ENCODE measurements at places on chromosomes 16 and 17.

DNA sequence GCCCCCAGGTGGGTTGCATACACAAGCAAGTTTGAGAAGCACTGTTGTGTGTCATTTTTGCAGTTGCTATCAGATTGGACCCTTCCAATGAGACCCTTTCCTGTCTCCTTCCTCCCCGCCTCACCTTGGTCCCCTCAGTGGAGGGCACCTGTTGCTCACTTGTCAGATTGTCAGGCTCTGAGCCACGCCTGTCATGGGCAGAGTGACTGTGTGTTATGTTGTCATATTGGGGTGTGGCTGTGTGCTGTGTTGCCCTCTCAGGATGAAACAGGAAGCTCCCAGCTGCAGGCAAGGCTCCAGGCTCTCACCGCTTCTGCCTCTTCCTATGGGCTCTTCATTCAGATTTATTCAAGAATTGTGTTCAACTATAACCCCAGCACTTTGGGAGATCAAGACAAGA is 302.9 kb downstream of the CPPED1 start:
- DNase-seq, result no peak

GRCh38 chr17:6831661-6832263 is at the start of gene TEKT1:
TSS of gene TEKT1 (minus strand) at chr17:6831729. CDS start at chr17:6830376, 1,353 bp downstream.
- peak; percentile 23 for DNase-seq

GRCh38 chr16:71474864-71475263 is 12.8 kb upstream of the ZNF23 start:
- no peak for DNase-seq

DNA sequence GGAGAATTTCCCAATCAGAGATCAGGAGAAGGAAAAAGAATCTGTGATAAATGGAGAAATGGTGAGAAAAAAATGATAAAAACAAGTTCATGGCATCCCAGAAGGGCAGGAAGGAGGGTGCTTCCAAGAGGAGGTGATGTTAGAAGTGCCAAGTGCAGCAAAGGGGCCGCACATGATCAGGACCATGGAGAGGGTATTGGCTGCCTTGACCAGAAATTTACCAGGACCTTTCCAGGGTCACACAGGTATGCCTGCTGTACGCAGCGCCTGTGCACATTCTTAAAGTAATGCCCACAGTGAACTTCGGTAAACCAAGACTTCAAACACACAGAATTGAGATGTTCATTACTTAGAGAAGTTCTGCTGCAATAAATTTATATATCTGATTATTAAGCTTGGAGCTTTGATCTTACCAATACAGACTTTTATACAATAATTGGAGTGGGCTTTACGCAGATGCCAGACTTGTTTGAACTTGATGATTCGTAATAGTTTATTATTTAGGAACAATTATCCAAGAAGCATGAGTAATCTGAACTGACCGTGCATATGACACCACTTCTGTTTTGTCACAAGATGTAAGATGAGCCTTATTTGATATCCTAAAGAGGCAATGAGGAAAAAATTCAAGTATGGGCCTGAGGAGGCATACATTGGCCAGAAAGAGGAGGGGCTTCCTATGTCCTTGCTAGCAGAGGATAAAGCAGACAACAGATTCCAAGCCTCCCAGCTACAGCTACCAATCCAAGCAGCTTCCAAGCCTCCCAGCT is 2.2 kb upstream of the KRT33A start:
- DNase-seq, result no peak

GRCh38 chr17:38867968-38868816 is 1.7 kb upstream of the LASP1 start:
- no peak for DNase-seq

- no peak for DNase-seq
Observed at GRCh38 chr16:82857693-82858365, 231.1 kb downstream of the CDH13 start.

GRCh38 chr17:59757043-59757442 is 49.6 kb downstream of the VMP1 start:
- DNase-seq, result no peak

DNA sequence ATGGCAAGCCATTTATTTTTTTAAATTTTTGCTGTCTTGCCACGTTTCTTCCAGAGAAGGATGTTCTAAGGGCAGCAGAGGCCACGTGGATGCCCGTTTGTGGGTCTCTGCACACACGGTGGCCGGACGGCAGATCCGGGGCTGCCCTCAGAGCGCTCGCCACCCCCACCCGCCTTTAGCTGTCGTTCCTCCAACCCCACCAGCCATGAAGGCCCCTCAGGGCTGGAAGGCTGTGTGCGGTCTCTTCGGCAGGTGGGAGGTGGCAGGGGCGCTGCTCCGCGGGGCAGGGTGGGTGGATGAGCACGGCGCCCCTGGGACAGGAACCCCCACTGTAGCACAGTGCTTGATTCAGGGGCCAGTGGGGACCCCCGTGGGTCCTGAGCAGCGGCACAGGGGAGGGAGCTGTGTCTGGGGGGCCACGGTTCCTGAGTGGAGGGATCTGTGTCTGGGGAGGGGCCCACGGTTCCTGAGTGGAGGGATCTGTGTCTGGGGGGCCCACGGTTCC is 49.7 kb downstream of the ZFPM1 start:
- no peak for DNase-seq

DNA sequence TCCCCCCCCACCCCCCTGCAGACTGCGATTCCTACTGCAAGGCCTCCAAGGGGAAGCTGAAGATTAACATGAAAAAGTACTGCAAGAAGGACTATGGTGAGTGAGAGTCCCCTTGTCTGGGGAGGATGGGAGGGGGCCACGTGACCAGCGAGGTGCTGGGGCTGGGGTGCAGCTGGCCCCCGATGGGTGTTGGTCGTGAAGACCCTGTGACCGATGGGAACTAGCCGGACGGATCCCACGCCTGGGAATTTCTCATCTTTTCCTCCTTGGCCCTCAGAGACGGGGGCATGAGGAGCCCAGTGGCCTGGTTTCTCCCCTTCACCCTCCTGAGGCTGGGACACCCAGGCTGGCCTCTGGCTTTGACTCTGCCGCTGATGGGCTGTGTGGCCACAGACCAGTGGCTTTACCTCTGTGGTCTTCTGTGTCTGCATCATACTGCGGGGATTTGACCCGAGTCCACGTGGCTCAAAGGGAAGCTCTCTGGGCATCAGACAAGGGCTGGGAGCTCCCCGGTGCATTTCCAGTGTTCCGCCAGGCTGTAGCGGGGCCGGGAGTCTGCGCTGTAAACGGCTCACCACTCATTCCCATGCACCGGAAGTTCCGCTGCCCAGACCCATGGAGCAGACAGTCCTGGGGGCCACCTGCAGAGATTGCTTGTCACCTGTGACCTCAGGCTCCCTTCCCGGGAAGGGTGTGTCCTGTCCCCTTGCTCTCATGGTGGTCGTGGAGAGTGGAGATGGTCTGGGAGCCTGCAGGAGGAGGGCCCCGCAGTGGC is 200.0 kb downstream of the NTN1 start:
- DNase-seq, result no peak

- no peak for DNase-seq
Observed at GRCh38 chr17:65559804-65560627, 1.4 kb downstream of the AXIN2 start.

DNA sequence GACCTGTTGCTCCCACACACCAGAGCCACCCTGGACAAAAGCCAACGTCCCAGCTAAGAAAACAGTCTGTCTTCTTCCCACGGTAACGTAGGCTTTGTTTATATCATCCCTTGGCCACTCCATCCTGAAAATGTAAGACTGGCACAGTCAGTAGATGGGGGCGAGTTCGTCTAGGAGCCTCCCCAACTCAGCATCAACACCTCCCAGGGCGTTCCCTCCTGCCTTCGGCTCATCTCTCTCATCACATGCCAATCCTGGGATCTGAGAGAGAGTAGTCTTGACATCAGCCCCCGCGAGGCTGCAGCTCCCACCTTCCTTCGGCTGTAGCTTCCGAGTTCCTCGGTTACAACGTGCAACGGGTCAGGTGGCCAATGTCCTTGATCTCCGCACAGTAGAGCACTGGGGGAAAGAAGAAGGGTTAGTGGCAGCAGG is 894 bp downstream of the RNF227 start:
- DNase-seq, result no peak

GRCh38 chr17:16873174-16874035 is 98.5 kb downstream of the TNFRSF13B start:
- no peak for DNase-seq

- DNase-seq, result no peak
Observed at GRCh38 chr17:17300624-17301568, 2.3 kb upstream of the NT5M start.

DNA sequence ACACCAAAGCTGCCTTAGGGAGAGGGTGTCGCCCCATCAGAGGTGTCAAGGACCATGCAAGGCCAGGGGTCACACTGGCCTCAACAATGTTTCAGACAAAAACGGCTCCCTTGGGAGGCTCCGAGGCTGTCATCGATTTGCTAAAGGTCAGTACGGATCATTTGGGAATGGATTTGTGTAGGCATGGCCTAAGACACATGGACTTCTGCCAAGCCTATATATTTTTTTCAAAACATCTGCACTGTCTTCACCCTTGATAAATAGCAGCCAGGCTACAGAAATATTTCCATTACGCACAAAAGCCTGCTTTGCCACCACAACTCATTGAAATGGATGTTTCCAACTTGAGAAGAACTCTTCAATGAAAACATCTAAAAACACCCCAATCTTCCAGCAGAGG is 10.3 kb downstream of the CUEDC1 start:
- DNase-seq, result no peak

DNA sequence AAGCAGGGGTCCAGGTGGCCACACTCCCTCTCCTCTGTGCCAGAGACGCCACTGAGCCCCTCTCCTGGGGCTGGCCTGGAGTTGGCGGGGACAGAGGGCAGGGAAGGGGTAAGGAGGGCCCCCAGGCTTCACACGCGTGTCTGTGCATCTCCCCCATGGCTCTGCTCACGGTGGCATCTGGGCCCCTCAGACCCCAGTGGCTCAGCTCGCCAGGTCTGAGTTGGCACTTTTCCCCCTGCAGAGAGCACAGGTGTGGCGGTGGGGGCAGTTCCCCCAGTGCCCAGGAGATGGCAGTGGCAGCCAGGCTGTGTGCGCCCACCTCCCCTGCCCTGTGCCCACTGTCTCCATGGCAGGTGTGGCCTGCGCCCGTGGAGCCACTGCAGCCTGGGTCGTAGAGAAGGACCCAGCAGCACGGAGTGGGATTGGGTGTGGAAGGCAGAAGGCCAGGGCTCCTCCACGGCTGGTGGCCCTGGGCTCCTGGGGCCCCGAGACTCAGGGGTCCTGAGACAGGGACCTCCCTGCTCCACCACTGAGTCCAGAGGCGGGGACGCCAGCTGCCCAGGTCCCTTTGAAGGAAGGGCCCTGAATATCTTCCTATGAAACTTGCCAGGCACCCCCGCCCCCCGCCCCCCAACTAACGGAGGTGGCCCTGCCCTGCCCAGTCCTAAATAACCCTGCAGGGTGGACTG is 4.3 kb upstream of the APRT start:
- peak; percentile 19 for DNase-seq

GRCh38 chr17:79132271-79133064 is 57.8 kb downstream of the ENGASE start:
- no peak for DNase-seq

Measured in activated naive CD8-positive, alpha-beta T cell treated with anti-CD3 and anti-CD28 coated beads, Interleukin-2, amount 50 U/mL, for 16 hours (primary cell).